ENCODE measurements at places on chromosomes 6 and 20.

DNA sequence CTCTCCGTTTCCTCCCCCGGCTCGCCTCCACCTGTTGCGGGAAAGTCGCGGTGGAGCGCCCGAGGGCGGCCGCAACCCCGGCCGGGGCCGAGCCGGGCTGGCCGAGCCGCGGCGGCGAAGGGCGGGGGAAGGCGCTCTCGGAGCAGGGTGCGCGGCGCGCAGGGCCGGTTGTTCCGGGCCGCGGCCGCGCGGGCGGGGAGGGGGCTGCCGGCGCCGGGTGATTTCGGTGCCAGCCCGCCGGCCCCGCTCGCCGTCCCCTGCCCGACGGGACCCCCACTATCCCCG is 235 bp downstream of the MAP7 start:
- no peak for DNase-seq

- no peak for DNase-seq
Observed at GRCh38 chr6:139766796-139767195, 392.3 kb upstream of the CITED2 start.

GRCh38 chr6:11653028-11653583 is 115.6 kb downstream of the TMEM170B start:
- DNase-seq: no peak

- DNase-seq: no peak
Observed at GRCh38 chr6:41488433-41489119, 57.6 kb upstream of the FOXP4 start.

Measured in stimulated activated CD8-positive, alpha-beta memory T cell treated with anti-CD3 and anti-CD28 coated beads, Interleukin-4, amount 100 ng/mL, for 1 hour (primary cell).